ENCODE measurements at places on chromosomes 6 and 20.
A peak's percentile ranks its signal among the peaks of the same experiment; 100 is the strongest.

DNA sequence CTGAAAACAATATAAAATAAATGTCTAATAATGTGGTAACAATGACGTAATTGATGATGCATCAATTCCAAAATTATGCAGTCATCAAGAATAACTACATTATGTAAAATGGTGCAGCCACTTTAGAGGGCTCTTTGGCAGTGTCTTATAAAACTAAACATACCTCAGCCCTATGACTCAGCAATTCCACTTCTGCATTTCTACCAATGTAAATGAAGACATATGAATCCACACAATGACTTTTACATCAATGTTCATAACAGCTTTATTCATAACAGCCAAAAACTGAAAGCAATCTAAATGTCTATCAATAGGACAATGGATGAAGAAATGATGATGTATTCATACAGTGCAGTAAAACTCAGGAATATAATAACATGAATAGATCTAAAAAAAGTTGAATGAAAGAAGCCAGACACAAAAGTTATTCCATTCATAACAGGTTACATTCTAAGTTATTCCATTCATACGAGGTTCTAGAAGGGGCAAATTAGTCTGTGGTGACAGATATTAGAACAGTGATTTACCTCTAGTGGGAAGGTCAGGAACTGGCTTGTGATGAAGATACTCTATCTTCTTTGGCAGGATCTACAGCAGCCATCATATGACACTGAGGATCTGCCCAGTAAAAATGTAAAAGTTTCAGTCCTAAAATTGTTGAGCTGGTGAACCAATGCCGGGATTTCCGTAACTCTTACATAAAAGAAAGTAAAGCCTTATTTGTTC is 396.1 kb downstream of the PLCB1 start:
- H3K27me3 ChIP-seq = no peaks in the 10 kb centered on the region
- no peak overlapping the region for H3K27ac ChIP-seq
- H3K36me3 ChIP-seq = no peaks in the 10 kb centered on the region
- no peak overlapping the region for H3K4me3 ChIP-seq
- DNase-seq = no peak
- H3K4me1 ChIP-seq = peaks cover 3% of the 10 kb centered on the region

DNA sequence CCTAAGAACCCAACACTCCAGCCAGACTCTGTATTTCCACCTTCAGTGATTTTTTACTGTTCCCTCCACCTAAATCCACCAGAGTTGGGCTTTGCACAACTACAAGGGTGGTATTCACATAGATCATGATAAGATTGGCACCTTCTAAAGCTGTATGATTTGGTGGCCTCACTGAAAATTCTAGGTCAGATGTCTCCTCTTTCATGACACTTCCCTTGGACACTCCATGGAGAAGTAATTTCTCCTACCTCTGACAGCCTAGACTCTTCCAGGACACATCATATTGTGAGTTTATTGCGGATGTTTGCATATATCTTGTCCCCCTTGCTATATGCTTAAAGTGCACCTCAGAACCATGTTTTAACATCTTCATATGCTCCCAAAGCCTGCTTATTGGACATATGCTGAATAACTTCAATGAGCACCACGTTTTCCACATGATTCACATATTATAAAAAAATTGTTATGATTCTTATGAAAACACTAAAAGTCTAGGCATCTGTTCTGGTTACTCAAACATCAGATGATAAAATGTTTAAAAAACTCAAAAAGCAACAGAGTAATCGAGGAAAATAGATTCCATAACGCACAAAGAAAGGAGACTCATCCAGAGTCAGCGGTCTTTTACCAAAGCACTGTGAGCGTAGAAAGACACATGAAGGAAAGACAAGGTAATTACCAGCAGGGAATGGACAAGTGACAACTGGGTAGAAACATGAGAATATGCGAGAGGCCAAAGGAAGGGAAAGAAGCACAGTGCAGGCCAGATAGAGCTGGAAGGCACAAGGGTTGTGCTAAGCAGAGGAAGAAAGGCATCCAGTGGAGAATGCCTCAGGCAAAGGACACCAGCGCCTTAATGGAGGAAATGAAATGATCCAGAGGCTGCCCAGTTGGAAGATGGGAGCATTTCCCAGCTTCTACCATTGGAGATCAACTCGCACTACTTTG is 46.5 kb downstream of the KIF16B start:
- no peaks in the 10 kb centered on the region for H3K4me1 ChIP-seq
- H3K4me3 ChIP-seq = no peak overlapping the region
- no peaks in the 10 kb centered on the region for H3K36me3 ChIP-seq

DNA sequence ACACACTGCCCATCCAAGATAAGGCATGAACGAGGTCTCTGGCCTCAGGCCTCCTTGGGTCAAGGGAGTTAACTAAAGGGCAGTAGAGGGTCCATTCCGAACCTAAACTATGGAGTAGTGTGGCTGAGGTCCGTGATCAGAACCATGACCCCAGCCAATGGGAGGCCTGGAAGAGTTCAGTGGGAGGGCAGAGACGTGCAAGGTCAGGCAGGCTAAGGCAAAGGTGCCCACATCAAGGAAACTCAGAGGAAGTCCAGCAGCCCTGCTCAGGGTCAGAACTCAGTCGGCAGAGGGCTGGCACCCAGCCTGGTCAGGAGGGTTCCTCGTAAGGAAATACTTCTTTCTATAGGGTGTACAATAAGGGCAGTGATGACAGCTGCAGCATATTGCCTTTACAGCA is 152.2 kb downstream of the SOD2 start:
- no peaks in the 10 kb centered on the region for H3K4me1 ChIP-seq
- H3K27ac ChIP-seq = no peak overlapping the region
- H3K27me3 ChIP-seq = peaks cover under 1% of the 10 kb centered on the region
- DNase-seq = no peak

DNA sequence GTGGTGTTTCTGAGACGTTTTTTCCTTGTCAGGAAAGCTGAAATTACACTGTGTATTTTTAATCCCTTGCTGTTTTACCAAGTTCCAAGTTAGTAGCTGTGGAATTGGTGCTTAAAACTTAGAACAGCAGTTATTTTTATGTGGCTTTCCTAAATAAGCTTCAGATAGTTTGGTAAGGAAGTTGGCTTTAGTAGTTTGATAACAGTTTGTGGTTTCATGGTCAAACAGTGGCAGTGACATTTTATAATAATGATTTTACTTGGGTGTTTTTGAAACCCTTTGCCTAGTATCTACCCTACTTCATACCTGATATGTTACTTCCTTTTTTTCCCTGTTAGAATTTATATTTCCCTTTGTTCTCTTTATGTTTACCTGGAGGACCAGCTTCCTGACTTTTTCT is 164.9 kb downstream of the JARID2 start:
- no peaks in the 10 kb centered on the region for H3K27me3 ChIP-seq
- DNase-seq = no peak
- H3K4me3 ChIP-seq = no peak overlapping the region
- peak overlapping the region; percentile 64 for H3K27ac ChIP-seq
- H3K4me1 ChIP-seq = peaks cover 34% of the 10 kb centered on the region

GRCh38 chr6:100276311-100277057 is 188.2 kb downstream of the SIM1 start:
- no peak for DNase-seq
- no peaks in the 10 kb centered on the region for H3K4me1 ChIP-seq
- H3K36me3 ChIP-seq = no peaks in the 10 kb centered on the region
- no peak overlapping the region for H3K4me3 ChIP-seq
- no peak overlapping the region for H3K27ac ChIP-seq

DNA sequence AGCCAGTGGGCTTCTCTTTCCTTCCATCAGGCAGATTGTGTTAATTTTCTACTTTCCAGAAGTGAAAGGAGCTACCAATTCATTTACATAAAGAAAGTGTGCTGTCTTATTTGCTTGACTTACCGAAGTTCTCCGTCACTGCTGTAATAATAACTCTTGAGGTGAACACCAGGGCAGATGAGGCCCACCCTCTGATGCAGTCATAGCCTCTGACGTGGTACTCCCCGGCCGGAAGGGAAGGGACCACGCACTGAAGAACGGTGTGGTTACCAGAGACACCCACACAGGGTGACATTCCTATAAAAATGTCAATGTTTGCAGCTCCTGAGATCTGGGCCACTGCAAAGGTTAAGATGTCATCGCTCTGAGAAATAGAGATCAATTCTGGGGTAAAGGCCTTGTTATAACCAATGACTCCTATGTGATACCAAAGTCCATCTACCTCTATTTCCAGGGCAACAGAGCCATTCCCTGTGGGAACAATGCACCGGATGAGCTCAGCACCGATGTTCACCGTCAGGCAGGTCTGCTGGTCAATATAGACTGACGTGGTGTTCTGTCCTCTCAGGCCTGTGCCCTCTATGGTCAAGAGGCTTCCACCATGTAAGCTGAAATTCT is 62.9 kb downstream of the PKHD1 start:
- H3K4me1 ChIP-seq = no peaks in the 10 kb centered on the region
- no peak overlapping the region for H3K4me3 ChIP-seq
- no peaks in the 10 kb centered on the region for H3K27me3 ChIP-seq
- no peaks in the 10 kb centered on the region for H3K36me3 ChIP-seq
- no peak overlapping the region for H3K27ac ChIP-seq

DNA sequence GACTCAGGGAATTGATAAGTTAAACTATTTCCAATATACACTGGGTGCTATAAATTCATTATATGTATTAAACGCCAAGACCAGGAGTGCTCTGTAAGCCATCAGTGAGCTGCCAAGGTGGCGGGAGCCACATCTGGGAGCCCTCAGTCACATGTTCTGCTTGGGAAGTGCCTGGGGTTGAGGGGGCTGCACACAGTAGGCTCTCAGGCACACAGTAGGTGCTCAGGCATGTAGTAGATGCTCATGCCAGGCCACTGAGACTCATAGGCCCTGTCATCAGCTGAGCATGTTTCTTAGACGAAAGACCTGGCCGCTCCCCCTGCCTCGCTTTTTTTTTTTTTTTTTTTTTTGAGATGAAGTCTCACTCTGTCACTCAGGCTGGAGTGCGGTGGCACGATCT is 83.3 kb upstream of the BHLHE23 start:
- no peak for DNase-seq
- H3K27ac ChIP-seq = no peak overlapping the region
- no peaks in the 10 kb centered on the region for H3K4me1 ChIP-seq
- no peaks in the 10 kb centered on the region for H3K36me3 ChIP-seq
- no peaks in the 10 kb centered on the region for H3K27me3 ChIP-seq

DNA sequence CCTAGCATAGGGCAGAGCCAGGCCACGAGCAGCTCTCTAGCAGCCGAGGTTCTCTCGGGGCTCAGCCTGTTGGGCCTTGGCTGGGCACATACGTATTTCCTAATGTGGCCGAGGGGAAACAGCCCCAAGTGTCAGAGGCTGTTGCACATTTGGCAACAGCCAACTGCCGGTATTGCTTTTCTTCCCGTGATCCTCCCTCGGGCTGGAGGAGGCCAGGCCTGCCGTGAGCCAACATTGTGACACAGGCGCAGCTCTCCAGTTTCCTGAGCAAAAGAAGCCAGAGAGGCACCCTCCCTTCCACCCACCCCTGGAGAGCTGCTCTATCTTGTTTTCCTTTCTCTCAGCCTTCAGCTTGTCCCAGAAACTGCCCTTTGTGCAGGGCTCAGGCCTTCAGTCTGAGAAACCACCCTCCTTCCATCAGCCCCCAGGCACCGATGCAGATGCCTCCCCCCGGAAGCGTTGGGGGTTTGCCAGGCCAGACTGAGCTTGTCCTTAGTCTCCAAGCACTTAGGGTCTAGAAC is 5.1 kb upstream of the BPI start:
- H3K4me1 ChIP-seq = 0 out of 2 replicates have a peak, but pooled peaks cover under 1% of the 10 kb centered on the region
- no peak for DNase-seq
- no peak overlapping the region for H3K27ac ChIP-seq
- no peak overlapping the region for H3K4me3 ChIP-seq
- H3K27me3 ChIP-seq = peaks cover 23% of the 10 kb centered on the region
- no peaks in the 10 kb centered on the region for H3K36me3 ChIP-seq

- 0 out of 2 replicates have a peak, but pooled peaks cover under 1% of the 10 kb centered on the region for H3K4me1 ChIP-seq
- H3K27me3 ChIP-seq = peaks cover 12% of the 10 kb centered on the region
- H3K36me3 ChIP-seq = no peaks in the 10 kb centered on the region
- H3K4me3 ChIP-seq = no peak overlapping the region
- no peak for DNase-seq
Measured at GRCh38 chr6:34460796-34461507, 4.9 kb upstream of the PACSIN1 start.

GRCh38 chr6:41066867-41067304 is 5.3 kb downstream of the OARD1 start:
- no peak overlapping the region for H3K27ac ChIP-seq
- DNase-seq = peak; percentile 71
- H3K4me1 ChIP-seq = peaks cover 16% of the 10 kb centered on the region
- peaks cover 69% of the 10 kb centered on the region for H3K36me3 ChIP-seq
- no peak overlapping the region for H3K4me3 ChIP-seq

- DNase-seq = no peak
- no peaks in the 10 kb centered on the region for H3K27me3 ChIP-seq
- no peak overlapping the region for H3K27ac ChIP-seq
Measured at GRCh38 chr6:15685619-15686018, 22.8 kb upstream of the DTNBP1 start.

GRCh38 chr6:107673076-107673494 is 151.0 kb downstream of the SCML4 start:
- no peaks in the 10 kb centered on the region for H3K36me3 ChIP-seq
- peaks cover 5% of the 10 kb centered on the region for H3K4me1 ChIP-seq
- no peak overlapping the region for H3K27ac ChIP-seq
- H3K4me3 ChIP-seq = no peak overlapping the region
- DNase-seq = no peak
- H3K27me3 ChIP-seq = peaks cover 8% of the 10 kb centered on the region

DNA sequence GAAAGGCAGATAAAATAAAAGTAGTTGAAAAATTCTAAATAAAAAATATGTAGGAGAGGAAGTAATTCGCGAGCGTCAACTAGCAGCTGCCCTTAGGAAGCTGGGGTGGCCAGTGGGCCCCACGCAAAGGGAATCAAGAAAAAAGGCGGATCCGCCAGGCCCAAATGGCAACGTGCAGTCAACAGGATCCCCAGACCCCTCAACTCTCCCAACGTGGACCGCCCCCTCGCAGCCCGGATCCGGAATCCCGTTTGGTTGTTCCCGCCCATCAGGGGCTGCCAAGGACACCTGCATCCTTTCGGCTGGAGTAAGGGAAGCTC is 296 bp downstream of the DZANK1 start:
- DNase-seq = no peak
- H3K27ac ChIP-seq = no peak overlapping the region
- peaks cover 31% of the 10 kb centered on the region for H3K4me1 ChIP-seq
- H3K4me3 ChIP-seq = peak overlapping the region; percentile 89

DNA sequence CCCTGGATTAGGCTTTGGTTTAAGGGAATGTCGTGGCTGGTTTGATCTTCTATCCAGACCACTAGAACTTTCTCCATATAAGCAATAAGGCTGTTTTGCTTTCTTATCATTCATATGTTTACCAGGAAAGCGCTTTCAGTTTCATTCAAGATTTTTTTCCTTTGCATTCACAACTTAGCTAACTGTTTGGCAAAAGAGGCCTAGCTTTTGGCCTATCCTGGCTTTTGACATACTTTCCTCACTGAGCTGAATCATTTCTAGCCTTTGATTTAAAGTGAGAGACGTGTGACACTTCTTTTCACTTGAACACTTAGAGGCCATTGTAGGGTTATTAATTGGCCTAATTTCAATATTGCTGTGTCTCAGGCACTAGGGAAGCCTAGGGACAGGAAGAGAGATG is 1.7 kb upstream of the FAM50B start:
- H3K4me1 ChIP-seq = no peaks in the 10 kb centered on the region
- no peak overlapping the region for H3K27ac ChIP-seq
- peaks cover 6% of the 10 kb centered on the region for H3K27me3 ChIP-seq
- no peak for DNase-seq
